Activated CD4-positive, alpha-beta T cell treated with anti-CD3 and anti-CD28 coated beads for 24 hours (primary cell): ENCODE measurements at places on chromosomes 2 and 18.

GRCh38 chr2:233801357-233802131 is 23.4 kb downstream of the MROH2A start:
- no peak for DNase-seq

- no peak for DNase-seq
These were observed 34.4 kb downstream of the ZFP36L2 start for GRCh38 chr2:43191947-43192516.

DNA sequence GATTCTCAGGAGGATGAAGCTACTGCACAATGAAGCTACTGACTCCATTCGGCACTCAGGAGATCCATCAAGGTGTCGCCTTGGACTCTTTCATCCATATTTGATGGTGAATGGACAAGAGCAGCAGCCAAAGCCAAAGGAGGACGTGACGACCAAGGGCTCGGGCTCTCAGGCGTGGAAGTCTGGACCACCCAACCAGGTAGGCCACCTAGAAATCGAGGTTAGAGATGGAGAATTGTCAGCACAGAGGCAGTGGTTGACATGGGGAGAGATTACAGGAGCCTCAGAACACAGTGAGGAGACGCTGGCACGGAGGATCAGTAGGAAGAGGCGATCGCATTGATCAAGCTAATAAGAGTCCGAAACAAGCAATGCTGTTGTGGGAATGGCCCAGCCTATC is 240.5 kb upstream of the ID2 start:
- DNase-seq, result no peak

- DNase-seq, result no peak
These were observed 90.9 kb downstream of the LYPD6B start for GRCh38 chr2:149129433-149129832.

GRCh38 chr2:64865831-64866345 is 123.3 kb upstream of the SLC1A4 start:
- no peak for DNase-seq

DNA sequence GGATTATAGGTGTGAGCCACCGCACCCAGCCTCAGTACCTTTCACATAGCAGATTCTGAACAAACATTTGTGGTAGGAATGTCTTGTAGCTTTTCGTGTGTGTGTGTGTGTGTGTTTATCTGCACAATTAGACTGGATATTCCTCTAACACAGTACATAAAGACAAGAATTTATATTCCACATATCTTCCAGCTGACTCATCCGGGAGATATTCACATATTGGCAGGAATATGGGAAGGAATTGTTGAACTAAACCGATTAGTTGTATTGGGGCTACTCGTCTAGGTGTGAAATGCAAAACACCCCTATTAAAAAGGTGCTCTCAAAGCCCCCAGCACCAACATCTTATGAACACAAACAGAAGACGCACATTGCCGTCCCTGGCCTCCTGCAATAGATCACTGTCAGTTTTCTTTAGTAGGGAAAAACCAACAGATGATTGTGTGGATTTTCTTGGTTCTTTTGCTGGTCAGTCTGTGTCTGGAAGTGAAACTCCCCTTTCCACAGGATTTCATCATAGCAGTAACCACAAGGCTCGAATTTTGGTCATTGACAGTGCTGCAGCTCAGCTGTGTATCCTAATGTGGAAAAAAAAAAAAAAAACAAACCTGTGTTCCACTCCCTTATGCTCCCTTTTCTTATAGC is 208.5 kb upstream of the ACVR2A start:
- DNase-seq, result no peak
